ENCODE measurements at places on chromosomes 16 and 17.

- DNase-seq, result no peak
Measured at GRCh38 chr17:69477903-69478266, 63.4 kb downstream of the MAP2K6 start.

GRCh38 chr16:60107437-60107836 is 1373.3 kb upstream of the GOT2 start:
- DNase-seq, result peak; percentile 64

DNA sequence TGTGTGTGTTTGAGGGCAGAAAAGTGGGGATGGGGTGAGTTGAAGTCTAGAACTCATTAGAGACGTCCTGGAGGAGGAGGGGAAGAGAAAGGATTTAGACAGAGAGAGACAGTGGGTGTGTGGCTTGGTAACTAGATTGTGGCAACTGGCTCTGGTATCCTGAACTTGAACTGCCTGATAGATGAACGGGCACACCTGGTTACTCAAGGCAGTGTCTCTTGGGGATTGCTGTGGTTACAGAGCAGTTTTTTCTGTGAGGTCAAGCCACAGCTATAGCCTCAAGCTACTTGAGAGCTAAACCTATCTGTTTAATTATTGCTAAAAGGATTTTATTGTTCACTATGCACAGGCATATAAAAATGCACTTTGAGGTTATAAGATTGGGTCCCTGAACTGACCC is 29.8 kb upstream of the MYH2 start:
- DNase-seq, result no peak

DNA sequence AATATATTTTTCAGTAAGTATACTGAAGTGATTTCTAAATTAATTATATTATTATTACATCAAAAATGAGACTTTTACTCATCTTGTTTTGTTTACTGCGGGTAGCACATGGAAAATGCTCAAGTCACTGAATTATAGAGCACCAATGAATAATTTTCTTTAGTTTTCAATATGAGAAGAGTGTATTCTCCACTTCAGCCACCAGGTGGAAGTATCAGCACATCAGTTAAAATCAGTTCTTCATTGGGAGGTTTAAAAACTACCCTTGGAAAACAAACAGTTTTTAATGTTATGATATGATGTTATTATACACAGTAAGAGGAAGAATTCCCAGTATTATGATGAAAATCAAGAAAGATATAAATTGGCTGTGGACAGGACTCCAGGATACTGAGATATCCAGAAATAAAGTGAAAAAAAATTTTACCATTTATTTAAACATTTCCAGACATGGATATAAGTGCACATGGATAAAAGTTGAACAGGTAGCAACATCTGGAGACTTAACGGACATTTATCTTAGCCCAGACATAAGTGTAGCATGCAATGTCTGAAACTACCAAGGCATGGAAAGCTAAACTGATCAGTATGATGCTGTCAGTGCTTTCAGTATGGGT is 467.3 kb downstream of the KCNJ2 start:
- DNase-seq, result peak; percentile 21

- no peak for DNase-seq
Measured at GRCh38 chr17:51830451-51830850, 328.1 kb downstream of the CA10 start.

DNA sequence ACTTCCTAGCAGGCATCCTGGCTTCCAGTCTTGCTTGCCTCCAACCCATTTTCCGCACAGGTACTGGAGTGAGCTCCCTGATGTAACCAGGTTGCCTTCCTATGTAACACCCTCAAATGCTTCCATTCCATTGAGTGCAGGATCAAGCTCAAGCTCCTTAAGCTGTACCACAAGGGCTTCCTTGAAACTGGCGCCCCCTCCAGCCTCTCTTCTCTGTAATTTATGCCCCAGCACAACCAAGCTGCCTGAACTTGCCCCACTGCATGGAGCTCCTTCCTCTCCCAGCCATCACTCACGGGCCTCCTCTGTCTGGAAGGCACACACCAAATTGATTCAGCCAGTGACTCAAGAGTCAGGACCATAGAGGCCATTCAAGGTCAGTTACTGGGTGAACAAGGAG is 234.8 kb upstream of the RPL38 start:
- no peak for DNase-seq

- no peak for DNase-seq
Measured at GRCh38 chr16:53962041-53962440, 258.1 kb downstream of the FTO start.

DNA sequence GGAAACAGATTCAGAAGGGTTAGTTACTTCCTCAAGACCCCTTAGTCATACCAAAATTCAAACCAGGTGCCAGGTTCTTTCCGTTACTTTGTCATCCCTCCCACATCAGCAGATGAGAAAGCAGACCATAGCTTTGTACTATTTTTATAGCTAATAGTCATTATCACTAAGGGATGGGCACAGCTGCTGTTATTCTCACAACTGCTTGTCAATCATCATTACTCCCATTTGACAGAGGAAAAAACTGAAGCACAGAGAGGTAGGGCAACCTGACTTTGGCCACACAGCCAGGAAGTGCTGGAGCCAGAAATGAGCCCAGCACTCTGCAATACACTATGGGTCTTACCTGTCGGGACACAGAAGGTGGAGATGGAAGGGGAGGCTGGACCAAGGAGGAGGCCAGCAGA is 30.0 kb downstream of the TEKT5 start:
- no peak for DNase-seq

DNA sequence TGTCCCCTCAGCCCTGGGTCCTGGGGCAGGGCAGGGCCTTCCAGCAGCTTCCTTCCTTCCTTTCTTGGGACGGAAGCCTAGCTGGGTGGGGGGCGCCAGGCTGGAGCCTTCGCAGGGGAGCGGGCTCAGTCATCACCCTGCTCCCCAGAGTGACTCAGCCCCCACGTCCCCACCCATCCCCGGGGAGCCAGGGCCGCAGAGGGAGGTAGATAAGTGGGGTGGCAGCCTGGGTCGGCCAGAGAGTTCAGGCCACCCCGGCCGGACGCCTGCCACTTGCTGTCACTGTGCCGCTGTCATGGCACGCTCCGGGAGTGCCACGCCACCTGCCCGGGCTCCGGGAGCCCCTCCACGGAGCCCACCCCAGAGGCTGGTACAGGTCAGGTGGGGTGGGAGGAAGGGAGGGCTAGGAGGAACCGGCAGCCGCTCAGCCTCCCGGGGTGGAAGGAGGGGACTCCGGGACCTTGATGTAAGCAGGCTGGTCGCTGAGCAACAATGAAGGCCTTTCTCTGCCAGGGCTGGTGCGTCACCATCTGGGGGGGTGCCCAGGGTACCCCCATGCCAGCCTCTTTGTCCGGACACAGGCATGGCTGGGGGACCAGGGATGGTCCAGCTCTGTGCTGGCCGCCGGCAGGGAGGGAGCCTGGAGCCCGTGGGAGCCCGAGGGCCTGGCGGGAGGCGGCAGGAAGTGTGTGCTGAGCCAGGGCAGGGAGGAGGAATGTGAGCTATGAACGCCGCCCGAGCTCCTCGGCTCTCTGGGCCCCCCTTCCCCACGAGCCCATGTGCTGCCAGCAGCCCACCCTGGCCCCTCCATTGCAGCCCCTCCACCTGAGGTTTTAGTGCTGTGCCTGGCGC is 6.6 kb downstream of the NHERF2 start:
- DNase-seq, result peak; percentile 87

DNA sequence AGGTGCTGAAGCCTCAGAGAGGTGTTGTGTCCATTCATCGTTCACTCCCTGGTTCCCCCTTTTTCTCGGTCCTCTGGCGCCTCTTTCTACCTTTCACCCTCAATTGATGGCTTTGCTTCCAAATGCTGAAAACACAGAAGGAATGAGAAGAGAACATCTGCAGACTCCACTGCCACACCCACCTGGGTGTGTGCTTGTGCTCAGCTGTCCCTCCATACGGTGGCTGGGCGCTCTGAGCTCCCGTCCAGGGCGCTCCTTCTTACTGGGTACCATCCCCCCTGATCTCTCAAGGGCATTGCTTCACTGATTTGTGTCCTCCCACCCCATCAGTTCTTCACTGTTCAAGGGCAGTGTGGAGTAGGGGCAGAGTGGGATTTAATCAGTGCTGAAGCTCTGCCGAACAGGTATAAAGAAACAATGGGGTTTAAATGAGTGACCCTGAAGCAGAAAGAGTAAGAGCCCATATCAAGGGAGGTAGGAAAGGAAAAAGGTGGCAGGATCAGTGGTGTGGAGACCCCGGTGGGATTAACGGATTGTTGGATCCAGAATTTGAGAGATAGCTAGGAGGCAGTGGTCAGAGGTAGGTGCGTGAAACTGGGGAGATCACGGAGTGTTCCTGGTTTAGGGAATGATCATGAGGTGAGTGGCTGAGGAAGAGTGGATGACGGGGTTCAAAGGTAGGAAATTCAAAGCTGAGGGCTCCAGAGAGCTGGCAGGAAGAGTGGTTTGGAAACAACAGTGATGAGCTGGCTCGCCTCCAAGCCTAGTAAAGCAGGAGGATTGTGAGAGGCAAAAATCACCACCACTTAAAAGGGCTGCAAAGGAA is 40.8 kb downstream of the MRTFB start:
- DNase-seq, result peak; percentile 15

DNA sequence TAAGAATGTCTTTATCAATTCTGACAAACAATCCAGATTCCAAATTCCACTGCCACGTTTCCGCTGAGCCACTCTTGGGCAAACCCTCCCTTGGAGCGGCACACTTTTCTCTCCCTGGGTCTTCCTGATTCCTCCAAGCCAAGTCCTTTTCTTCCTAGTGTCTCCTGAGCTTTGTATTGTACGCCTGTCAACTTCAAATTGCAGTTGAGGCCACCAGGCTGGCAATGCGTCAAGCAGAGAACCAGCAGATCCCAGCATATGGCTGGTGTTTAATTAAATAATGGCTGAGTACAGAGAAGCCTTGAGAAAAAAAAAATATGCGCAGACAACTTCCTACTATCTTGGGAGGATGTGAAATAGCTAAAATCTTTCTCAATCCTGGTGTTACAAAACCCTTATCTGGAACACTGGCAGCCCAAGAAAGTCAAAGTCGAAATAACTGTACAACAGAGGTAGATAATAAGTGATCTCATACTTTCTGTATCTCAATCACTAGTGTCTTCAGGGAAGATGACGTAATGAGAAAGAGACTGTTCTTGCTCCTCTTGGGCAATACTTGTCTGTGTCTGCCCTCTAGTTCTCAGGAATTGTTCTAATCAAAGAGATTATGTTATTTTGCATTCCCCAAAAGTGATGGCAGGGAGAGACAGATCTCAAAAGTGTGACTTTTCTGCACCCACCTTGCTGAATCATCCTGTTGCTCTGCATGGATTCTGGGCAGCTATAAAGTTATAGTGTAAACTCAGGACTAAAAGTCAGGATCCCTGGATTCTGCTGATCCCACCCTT is 15.0 kb downstream of the SMIM36 start:
- DNase-seq, result peak; percentile 44
